ENCODE measurements at places on chromosomes 11 and 22.

- no peak for DNase-seq
Observed at GRCh38 chr11:70477609-70478008, 79.3 kb downstream of the CTTN start.

DNA sequence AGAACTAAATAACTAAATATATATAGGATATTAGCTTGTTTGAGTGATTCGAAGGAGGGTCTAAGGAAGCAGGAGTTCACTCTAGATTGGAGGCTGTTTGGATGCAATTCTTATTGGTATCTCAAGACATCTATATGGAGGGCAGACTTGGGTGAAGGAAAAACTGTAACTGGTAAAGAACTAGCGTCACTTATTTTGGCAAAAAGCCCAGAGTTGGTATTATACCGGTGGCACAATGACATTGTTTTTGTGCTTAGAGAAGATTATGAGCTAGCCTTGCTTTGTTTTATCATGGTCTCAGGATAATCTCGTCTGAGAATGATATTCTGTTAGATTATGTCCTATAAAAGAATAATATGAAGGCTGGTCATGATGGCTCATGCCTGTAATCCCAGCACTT lies 6.0 kb upstream of the SLC35F2 start:
- no peak for DNase-seq

DNA sequence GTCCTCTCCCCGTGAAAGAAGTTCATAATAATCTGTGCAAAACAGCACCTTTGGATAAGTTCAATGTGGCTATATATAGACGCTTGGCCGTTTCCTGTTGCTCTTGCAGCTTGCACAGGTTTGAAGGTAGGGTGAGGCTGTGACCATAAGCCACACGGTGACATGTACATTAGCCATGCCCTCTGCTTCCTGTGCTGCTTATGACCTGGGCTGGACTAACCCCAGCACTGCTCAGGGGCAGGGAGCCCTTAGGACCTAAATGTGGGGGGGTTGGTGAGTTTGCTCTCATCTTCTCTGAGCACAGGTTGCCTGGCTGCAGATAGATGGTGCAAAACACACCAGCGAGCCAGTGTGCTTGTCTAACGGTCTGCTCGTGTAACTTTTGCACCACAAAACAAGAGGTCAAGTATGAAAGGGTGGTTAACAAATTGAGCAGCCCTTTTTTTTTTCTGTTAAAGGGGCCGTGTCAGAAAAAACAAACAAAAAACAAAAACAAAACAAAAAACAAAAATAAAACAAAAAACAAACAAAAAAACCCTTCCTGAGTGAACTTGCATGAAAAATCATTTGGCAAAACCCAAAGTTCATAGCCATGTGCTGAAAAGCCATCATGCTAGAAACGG lies 37.3 kb downstream of the FLI1 start:
- no peak for DNase-seq

DNA sequence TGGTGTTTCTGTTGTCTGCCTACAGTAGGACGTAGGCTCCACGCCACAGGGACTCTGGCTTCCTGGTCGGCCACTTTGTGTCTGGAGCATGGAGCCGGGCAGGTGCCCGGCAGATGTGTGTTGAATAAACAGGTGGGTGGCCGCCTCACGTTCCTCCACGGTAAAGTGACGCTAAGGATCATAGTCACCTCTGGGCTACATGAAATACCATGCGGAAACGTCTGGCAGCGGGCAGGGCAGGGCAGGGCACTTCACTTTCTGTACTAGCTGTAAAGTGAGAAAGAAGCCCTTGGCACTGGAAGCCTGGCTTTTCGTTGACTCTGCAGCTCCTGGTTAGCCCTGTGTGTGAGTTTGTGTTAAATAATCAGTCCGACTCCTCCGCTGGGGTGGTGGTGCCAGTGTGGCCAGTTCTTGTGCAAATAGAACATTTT lies 52.4 kb downstream of the MCM5 start:
- DNase-seq = no peak

GRCh38 chr22:33083212-33083611 lies 25.0 kb upstream of the SYN3 start:
- DNase-seq = no peak

DNA sequence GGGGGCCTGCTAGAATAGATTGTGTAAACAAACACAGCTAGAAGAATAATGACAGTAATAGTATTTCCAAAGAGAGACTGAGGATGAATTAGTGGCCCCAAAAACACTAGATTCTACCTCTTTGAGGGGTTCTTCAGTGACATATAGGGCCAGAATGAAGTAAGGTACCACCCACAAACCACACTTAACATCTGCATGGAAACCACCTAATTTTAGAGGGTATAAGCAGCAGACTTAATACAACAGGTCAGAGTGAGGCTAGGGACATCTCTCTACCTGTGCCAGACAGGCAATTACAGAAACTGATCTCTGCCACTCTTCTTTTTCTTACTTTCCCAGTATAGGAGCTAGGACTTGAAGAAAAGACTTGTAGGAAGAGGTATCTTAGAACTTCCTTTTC lies 20.1 kb downstream of the ELP4 start:
- DNase-seq = no peak

DNA sequence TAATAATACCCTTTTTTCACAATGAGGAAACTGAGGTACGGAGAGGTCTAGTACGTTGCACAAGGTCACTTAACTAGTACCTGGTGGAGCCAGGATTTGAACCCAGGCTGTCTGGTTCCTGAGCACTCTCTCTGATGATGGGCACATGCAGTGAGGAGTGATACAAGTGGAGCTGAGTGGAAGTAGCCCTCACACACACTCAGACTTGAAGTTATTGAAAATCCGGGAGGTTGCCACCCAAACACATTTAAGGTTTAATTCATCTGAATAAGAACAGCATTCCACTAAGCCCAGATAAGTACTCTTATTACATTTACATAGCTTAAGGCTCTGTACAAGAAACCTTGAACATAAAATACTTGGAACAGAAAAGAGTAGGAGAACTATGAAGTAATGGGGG lies 4.8 kb downstream of the GRAP2 start:
- no peak for DNase-seq

DNA sequence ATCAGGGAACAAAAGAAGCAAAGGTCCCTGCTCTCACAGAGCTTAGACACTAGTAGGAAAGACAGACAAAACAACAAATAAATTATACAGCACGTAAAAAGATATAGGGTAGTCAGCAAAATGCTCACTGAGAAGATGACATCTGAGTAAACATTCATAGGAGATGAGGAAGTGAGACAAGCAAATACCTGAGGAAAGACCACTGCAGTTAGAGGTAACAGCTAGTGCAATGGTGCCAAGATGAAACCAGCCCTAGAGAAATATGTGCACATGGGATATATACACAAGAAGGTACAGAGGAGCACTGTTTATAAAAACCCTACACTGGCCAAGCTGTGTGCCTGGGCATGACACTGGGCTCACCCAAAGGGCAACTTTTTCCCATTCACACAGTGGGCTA lies 9.8 kb downstream of the CYP2R1 start:
- DNase-seq = no peak

DNA sequence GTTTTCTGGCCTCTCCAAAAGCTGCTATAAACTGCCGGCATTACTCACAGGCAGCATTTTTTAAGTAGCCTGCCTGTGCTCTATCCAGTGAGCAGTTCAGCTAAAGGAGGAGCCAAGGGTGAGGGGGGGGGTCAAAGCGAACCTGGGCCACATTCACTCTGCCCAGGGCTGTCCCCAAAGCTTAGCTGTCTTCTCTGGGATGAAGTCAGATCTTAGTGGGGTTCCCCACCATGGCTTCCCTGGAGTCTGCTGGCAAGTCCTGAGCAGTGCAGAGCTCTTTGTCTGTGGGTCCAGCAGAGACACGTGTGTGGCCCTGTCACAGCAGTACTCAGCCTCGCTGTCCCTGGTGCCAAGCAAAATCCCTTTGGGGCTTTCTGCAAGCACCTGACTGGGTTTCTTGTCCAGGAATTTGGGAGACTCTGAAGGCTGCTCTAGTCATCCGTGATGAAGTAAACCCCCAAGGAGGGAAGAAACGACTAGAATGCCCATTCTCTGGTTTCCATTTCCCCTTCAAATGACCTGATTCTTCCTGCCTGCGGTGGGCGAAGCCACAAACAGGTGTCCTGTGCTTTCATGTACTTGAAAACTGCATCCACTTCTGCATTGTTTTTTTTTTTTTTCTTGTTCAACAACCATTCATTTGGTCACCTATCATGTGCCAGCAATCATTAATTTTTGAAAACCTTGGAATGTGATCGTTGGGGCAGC lies 2.6 kb downstream of the KCNJ5 start:
- DNase-seq = no peak

- DNase-seq = no peak
Observed at GRCh38 chr11:100910808-100911207, 218.8 kb downstream of the PGR start.

DNA sequence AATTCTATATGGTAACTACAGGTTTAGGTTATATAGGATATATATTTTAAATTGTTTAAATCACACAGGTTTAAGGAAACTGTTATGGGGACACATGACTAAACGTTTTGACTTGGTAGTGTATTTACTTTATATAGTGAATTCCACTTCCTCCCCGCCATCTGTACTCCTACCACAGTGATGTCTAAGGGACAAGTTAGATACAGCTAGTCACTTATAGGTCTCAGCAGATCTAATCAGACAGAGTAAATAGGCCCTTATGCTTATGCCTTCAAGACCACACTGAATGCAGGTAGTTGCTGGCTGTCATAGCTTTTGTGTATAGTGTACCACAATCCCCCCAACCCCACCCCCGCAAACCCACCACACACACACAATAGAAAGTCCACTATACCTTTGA lies 8.2 kb downstream of the SESN3 start:
- no peak for DNase-seq

- no peak for DNase-seq
Observed at GRCh38 chr22:17105143-17106129, 15.7 kb downstream of the TMEM121B start.

DNA sequence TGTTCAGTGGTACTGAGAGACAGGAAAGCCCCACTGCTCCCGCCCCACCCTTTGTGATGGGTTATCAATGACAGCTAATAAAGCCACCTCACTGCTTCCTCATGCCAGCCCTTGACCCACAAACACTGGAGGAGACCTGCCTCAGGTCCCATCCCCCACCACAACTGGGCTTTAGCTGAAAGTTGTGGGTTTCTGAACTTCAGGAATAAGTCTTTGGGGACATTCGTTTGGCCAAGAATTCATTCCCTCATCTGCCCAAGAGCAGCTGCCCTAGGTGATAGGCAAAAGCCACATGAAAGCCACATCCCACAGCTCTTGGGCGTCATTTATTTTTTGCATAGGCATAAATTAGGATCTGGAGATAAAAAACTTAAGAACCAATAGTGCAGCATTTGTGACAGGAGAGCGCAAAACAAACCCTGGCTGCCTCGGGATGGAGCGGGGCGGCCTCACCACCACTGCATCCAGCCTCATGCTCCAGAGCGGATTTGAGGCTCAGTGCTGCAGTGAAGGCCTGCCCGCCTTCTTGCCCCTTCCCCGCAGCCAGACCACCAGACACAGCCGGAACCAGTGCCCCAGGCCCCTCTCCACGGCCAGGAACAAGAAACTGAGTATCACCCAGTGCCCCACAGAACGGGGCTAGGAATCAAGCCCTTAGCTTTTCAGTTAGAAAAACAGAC lies 21.2 kb downstream of the SUN2 start:
- DNase-seq = no peak

- no peak for DNase-seq
Observed at GRCh38 chr11:118633979-118634378, 26.6 kb downstream of the PHLDB1 start.

DNA sequence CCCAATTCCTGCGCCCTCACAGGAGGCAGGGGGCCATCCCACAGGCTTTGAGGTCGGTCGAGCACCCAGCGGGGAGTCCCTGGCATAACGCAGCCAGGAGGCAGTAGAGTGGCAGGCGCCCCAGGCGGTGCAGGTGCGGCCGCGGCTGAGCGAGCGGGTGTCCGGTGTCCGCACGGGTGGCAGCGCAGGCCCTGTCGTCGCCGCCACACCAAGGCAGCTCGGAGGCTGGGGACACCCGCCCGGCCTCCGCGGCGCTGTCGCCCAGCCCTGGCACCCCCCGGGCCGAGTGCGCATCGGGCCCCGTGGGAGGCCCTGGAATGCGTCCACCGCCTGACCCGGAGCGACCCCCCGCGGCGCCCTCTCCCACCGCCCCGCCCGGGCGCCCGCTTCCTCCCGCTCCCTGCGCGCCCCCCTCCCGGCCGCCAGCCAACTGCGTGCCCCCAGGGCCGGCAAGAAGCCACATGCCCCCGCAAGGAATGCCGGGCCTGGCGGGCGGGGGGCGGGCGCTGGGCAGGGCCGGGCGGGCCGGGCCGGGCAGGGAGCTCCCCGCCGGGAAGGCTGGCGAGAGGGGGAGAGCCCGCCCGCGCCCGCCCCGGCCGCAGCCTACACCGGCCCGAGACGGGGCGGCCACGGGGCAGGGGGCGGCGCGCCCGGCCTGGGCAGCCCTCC lies 33.9 kb downstream of the PRDM11 start:
- no peak for DNase-seq

GRCh38 chr11:65611758-65612603 lies 2.0 kb downstream of the MAP3K11 start:
- DNase-seq = no peak

GRCh38 chr11:16844268-16844771 lies 105.9 kb downstream of the C11orf58 start:
- no peak for DNase-seq

- no peak for DNase-seq
Observed at GRCh38 chr11:120817158-120817557, 206.7 kb upstream of the TBCEL start.

DNA sequence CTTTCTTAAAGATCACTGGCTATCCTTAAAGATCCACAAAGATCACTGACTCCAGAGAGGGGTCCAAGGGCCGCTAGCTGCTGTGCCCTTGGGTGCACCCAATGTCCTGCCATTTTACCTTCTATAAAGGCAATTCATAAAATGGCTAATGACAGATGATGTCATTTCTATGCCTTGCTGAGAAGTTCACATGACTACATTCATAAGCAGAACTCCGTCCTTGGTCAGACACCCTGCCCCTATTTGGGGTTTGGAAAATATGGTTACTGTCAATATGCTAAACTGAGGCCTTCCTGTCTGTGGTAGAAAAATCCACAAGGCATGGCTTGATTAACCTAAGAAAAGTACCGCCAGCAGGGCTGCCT lies 60.9 kb upstream of the BMAL1 start:
- no peak for DNase-seq

DNA sequence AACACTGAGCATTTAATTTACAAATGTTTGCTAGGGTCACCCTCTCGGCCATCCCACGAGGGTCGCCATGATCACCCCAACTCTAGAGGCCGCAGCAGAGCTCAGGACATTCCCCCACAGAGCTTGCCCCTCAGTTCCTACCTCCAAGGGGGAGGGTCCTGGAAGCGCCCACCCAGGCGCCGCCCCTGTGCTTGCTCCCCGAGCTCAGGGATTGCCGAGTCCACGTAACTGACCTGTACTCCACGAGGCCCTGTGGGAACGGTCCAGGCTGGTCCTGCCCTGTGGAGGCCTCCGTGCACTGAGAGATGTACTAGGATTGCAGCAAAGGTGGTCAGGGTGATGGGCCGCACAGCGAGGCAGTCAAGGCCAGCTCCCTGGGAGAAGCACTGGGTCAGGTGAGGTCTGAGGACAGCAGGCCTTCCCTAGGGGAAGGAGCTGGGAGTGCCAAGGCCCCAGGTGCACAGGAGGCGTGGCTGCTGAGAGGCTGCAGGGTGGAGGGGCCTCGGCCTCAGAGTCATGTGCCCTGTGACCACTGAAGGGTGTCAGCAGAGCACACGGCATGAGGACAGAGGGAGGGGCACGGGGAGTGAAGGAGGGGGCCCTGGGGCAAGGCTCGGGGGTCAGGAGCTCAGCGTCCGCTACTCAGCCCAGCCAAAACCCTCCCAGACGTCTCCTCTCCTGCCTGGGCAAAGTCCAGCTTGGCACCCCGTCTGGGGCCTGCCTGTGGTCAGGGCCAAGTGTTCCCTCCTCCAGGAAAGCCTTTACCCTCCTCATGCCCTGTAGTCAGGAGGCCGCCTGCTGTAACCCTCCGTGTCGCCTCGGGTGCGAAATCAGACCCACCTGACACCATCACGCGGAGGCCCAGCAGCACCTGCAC lies 2.4 kb upstream of the MIOX start:
- DNase-seq = no peak
